Activated T-cell treated with anti-CD3 and anti-CD28 coated beads for 1 hour (primary cell): ENCODE measurements at places on chromosomes 2 and 18.

DNA sequence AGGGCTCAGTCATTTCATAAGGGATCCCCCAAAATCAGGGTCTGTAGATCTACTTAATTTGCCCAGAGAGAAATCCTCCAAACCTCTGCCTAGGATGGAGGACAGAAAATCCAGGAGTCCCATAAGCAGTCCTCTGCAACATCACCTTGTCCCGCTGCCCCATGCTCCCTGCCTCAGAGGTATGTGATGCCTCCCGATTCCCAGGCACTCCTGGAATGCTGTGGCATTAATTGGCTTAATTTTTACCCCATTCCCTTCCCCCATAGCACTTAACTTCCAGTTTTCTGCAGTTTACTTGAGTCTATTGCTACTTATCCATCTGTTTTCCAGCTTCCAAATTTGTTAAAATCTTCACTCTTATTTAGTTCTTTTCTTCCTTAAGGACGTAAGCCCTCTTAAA is 91.6 kb upstream of the TSPYL6 start:
- no peak for DNase-seq

DNA sequence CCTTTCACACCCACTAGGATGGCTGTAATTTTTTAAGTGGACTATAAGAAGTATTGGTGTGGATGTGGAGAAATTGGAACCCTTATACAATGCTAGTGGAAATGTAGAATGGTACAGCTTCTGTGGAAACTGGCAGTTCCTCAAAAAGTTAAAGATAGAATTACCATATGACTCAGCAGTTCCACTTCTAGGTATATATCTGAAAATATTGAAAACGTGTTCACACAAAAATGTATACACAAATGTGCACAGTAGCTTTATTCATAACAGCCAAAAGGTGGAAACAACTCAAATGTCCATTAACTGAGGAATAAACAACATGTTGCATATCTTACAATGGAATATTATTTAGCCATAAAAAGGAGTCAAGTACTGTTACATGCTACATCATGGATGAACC is 17.7 kb downstream of the TANK start:
- DNase-seq = no peak

DNA sequence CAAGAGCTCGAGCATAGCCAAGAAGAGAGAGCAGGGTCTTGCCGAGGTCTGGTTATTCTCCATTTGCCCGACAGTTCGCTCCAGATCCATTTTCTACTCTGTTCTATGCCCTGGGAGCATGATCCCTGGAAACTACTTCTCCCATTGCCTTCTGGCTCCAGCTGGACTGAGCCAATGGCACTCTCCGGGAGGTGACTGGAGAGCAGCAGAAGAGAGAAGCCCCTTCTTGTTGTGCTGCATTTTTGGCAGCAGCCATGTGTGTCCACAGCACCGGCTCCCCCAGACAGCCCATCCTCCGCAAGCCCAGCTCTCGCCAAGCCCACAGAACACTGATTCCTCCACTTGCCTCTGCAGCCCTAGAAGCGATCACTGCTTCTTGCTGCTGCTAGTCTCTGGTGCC is 345.5 kb downstream of the TNS1 start:
- no peak for DNase-seq

DNA sequence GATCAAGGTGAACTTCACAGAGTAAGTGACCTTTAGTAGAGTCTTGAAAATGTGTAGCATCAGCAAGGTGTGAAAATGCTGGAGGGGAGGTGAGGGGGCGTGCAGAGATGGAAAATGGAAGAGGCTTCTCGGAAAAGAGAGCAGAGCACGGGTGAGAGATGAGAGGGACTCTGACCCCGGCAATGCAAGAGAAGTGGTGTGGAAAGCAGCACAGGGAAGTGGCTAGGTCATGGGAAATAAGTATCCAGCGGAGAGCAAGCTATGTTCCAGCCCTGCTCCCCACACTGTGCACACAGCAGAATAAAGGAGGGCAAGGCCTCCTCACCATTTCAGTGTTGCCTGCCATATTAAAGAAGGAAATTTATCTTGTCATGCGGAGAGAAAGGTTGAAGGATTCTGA is 241.7 kb upstream of the DOK6 start:
- DNase-seq = no peak
